H54 (cell line): ENCODE measurements at places on chromosomes 12 and 14.

DNA sequence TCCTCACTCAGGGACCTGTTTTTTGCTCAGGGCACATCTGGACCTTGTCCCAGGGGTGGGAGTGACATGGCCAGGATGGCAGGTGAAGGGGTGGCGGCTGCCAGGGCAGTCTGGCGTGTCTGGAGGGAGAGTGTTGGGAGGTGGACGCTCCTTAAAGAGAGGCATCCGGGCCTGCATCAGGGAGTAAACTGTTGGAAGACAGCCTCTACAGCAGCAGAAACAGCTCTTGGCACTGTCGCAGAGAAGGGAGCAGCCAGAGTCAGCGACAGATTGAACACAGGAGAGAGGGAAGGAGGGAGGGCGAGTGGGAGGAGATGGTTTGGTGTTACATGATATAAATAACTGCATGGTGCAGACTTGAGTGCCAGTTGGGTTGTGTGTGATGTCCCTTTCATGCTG is 52.8 kb downstream of the IGF1 start:
- no peak for DNase-seq

- no peak for DNase-seq
Observed at GRCh38 chr14:49960453-49960852, 67.6 kb downstream of the ARF6 start.

GRCh38 chr14:73209953-73210352 is 27.4 kb upstream of the PAPLN start:
- no peak for DNase-seq

DNA sequence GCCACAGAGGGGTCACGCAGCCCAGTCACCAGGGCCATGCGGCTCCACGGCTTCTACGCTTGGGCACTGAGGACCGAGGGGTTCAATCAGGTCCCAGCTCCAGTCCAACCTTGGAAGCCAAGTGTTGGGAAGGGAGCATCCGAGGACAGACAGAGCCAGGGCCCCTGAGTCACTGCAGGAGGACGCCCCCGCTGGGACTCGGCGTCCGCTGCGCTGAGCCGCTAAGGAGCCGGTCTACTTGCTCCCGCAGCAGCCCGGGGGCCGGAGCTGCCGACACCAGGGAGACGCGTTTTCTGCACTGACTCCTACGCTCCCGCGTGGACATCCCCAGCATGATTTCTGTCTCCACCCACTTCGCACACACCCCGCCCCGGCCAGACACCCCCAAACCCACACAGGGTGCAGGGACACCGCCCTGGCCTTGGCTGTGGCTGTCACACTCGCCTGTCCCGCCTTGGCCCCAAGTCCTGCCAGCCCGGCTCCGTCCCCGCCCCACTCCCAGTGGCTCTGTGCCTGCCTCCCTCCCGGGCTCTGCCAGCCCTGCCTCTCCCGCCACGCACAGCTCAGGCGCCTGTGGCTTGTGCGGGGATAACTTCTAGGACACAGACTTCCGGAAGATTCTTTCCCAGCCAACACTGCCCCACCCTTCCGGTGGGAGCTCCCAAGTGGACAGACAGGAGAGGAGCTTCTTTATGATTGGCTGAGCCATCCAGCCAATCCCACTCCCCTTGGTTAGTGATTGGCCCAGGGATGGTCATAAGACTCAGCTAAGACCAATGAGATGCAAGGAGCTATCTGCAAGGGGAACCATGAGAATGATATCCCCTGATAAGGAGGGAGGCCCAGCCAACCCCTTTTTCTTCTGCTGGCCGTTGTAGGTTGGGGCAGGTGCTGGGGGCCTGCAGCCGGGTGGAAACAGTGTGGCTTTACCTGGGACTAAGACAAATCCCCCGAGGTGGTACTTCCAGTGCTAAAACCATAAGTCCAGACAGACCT is 118.9 kb upstream of the SFSWAP start:
- no peak for DNase-seq

- DNase-seq, result no peak
Observed at GRCh38 chr14:89138846-89139245, 278.2 kb downstream of the FOXN3 start.

- no peak for DNase-seq
Observed at GRCh38 chr12:96513681-96514080, 24.3 kb downstream of the CFAP54 start.

GRCh38 chr12:1309613-1310012 is 284.8 kb downstream of the FBXL14 start:
- DNase-seq, result no peak

DNA sequence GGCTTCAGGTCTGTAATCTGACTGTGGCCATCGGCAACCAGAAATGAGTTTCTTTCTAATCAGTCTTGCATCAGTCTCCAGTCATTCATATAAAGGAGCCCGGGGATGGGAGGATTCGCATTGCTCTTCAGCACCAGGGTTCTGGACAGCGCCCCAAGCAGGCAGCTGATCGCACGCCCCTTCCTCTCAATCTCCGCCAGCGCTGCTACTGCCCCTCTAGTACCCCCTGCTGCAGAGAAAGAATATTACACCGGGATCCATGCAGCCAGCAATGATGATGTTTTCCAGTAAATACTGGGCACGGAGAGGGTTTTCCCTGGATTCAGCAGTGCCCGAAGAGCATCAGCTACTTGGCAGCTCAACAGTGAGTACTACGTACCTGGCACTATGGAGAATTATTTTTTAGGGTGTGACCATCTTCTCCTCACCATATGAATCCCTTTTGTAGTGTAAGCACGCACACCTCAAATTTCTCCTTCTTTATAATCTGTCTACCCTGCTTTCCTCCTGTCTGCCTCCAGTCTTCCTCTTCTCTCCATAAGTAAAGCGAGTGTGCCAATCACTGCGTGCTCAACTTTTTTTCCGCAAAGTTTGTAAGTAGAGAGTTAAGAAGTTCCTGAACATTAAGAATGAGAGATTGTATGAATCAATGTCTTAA is at the start of gene TPH2:
Gene TPH2 (plus strand): TSS at position 118 of the 658 bp plus-strand sequence. CDS start 142 bp downstream, at position 260.
- no peak for DNase-seq

GRCh38 chr14:71371711-71372396 is 464.6 kb downstream of the PCNX1 start:
- peak; percentile 21 for DNase-seq

- no peak for DNase-seq
Observed at GRCh38 chr12:59834659-59835474, 239.0 kb downstream of the SLC16A7 start.

GRCh38 chr14:62661818-62662217 is 383.4 kb downstream of the KCNH5 start:
- DNase-seq, result no peak

GRCh38 chr12:58766513-58766870 is 153.8 kb downstream of the LRIG3 start:
- DNase-seq, result no peak

GRCh38 chr12:130266751-130267150 is 70.9 kb upstream of the PIWIL1 start:
- DNase-seq, result no peak

DNA sequence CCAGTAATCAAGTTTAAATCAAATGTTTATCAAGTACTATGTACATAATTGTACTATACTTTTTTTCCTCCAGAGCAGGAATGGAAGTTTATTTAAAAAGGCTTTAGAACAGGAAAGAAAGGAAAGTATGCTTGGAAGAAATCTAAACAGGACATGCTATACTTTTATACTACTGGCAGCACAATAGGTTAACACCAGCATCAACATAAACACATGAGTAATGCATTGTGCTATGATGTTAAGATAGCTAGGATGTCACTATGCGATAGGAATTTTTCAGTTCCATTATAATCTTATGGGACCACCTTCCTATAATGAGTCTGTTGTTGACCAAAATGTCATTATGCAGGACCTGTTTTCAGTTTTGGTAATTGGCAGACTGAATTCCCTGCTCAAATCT is 41.5 kb upstream of the ANKS1B start:
- no peak for DNase-seq

- no peak for DNase-seq
Observed at GRCh38 chr14:89247457-89248122, 169.4 kb downstream of the FOXN3 start.

- DNase-seq, result no peak
Observed at GRCh38 chr12:2490831-2491230, 303.9 kb upstream of the FKBP4 start.

DNA sequence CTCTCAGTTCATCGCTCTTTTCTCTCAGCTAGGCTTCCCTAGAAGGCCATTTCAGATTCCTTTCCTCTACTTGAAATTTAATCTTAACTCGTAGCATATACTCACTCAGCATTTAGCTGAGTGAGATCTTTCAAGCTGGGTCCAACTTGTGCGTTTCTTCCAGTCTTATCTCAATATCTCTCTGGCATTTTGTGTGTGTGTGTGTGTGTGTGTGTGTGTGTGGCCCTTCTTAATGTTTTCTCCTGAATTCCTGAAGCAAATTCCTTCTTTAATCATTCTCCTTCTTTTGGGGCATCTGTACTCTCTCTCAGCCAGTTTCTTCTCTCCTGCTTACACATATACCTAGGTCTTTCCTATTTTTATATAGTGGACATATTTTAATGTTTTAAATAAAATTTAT is 129.1 kb downstream of the KITLG start:
- DNase-seq, result no peak

DNA sequence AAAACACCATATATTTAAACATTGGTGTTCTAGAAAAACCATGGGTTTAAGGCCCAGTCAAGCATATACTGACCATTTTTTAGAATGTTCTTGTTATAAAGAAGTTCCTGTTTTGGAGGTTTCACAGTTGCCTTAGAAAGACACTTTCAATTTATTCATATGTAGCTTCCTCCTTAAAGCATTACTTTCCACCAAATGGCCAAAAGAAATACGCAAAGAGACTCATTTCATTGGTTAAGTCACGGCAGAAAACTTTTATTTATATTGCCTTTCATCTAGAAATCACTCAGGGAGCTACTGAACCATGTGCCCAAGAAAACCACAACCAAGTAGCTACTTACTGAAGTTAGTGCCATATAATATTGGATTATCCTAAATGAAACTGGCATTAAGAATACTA is 40.0 kb downstream of the MYBPC1 start:
- DNase-seq, result no peak

DNA sequence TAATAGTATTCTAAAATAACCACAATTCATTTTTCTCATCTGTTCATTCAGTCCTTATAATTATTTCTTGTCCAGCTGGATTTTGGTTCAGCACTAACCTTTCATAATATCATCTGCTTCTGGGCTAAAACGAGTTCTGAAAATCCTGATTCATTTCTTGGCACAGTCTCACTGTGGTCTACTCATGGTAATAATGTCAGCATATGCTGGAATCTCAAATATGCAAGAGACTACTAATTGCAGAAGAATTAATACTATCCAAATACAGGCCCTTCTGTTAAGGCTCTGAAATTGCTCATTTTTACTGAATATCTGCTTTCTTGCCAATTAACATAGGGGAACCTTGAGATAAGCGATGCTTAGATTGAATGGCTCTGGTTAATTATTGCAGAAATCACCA is 597.1 kb downstream of the RPL10L start:
- DNase-seq, result no peak

GRCh38 chr12:108839890-108840230 is 17.5 kb downstream of the SSH1 start:
- no peak for DNase-seq

DNA sequence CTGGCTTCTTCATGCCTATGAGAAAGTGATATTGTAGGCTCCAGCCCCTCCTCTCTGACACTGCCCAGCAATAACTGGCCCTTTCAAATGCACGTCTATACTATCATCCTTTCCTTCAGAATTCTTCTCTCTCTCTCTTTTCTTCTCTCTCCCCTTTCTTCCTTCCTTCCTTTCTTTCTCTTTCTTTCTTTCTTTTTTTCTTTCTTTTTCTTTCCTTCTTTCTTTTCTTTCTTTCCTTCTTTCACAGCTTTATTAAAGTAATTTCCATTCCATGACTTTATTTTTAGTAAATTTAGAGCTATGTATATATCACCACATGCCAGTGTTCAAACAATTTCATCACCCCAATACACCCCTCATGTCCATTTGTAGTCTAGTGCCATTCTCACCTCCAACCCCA is 302.1 kb downstream of the RPAP3 start:
- no peak for DNase-seq

DNA sequence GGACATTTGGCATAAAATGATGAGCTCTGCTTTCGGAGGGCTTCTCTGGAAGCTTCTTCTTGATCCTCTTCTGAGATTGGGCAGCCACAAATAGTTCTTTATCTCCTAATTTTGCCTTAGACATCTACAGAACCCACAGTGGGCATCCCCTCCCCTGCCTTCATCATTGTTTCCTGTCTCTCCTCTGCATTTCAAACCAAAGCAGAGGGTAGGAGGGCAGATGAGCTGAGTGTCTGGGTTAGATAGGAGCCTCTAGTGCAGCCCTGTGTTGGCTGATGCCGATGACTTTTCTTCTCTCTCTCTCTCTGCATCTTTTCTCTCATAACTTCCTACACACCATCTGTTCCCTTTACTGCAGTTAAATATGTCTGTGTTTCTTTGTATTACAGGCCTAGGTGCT is 8.5 kb upstream of the IL26 start:
- no peak for DNase-seq

DNA sequence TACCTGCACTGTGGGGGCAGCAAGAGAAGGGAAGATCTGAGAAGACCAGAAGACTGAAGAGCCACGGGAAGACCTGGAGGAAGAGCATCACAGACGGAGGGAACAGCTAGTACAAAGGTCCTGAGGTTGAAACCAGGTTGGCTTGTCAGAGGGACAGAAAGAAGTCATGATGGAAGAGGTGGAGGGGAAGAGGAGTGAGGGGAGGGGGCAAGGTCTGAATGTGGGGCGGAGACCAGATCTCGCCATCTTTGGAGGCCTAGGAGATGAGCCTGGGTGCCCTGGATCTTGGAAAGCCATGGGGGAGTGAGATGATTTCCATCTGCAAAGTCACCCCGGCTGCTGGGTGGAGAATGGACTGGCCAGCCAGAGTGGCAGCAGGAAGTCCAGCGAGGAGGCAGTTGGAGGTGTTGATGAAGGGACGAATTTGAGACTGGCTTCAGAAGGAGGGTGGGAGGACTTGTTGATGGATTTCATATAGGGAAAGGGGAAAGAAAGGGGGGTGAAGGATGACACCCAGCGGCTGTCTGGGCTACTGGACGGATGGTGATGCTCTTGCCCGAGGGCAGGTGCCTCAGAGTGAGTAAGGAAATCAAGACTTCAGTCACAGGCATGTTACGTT is 14.6 kb upstream of the UBC start:
- DNase-seq, result no peak

DNA sequence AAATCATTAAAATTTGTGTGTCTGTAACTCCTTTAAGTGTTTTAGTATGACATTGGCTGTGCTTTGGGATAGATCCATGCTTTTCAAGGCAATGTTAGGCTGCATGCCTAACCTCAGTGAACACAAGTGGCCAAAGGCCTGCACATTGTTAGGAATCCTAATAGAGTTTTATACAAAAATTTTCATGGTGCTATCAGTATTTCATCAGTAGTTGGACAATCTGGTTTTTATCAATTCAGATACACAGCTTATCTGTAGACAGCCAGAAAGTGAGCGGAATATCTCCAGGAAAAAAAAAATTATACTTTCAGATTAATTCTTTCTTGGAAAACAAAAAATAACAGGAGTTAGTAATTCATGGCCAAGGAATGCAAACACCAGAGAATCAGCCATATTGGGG is 324.0 kb upstream of the PDE3A start:
- DNase-seq, result no peak

DNA sequence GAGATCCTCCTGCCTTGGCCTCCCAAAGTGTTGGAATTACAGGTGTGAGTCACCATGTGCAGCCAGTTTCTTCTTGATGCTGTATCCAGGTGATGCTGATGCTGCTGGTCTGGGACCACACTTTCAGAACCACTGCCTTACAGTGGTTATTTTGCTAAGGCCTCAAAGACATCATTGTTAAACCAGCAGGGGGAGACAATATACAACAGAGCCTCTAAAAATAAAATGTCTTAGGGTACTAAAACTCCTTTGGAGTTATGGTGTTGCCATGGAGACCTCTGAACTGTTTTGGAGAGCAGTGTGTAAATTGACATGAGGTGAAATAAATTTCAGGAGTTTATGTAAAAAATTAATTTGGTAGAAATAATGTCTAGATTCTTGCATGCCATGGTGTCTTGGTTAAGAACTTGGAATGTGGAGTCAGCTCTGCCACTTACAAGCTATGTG is 1.1 kb upstream of the ARG2 start:
- DNase-seq, result peak; percentile 16
